ENCODE measurements at places on chromosomes 4 and X.

DNA sequence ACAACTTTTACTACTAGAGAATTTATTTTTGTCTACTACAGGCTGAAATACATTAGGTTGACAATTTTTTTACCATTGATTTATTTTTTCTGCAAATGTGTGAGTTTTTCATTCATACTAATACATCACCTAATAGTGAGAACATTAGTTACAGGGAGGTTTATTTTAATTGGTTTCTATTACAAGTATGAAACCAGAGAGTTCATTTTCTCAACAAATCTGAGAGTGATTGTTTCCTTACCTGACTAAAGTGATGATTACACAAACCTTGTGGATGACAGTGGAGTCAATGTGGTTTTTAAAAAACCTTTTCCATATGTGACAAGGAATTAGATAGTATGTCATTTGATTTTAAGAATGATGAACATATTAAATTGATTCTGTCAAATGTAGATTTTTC is 227.4 kb downstream of the PALLD start:
- no peak for DNase-seq

DNA sequence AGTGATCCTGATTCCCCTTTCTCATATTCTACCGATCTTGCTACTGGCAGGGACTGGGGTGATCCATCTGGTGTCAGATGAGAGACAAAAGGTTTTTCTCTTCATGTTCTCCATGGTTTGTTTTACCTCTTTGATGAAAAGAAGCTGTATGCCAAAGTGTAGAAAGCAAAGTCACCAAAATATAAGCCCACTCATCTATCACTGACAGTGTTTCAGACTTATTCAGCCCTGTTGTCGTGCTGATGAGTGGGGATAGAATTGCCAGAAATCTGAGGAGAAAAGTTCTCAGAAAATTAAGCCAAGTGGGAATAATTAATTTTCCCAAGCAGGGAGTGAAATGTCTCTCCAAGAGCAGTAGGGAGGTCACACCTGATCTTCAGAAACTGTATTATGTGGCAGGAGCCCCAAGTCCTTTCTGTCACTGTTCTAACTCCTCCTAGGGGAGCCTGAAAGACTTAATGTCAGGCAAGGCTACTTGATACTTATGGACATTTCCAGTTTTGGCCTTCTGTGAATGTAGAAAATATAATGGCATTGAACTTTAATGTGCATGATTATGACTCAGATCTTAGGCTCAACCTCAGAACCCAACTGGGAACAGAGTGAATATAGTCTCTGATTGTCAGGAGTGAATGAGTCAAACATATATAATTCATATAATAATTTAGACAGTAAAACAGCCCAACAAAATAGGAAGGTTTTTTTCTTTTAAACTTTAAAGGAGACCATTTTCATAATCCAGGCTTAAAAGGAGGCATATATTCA is 298.1 kb downstream of the ANKRD50 start:
- DNase-seq: no peak

- no peak for DNase-seq
Observed at GRCh38 chr4:47334652-47335051, 128.8 kb downstream of the COMMD8 start.

DNA sequence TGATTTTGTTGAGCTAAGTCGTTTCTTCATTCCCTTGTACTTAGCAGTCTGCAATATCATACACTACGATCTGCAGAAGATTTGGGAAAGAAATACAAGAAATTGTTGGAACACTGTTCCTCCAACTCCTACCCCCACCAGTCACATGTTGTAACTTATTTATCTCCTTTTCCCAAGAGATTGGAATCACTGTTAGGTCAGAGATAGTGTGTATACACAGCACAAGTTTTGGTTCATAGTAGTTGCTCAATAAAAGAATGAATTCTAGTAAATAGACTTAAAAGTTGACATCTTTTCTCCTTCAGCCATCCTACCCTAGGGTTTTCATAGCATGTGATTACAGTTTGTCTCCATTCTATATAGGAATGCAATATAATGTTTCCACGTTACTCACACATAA is 68.8 kb downstream of the ARFIP1 start:
- no peak for DNase-seq

Measured in amniotic stem cell (primary cell).